ENCODE measurements at places on chromosomes 1 and 21. TPM values are rescaled to one million over a fixed set of nuclear protein-coding genes. Genes with fewer than 3 reads are reported as not detected.
A peak's percentile ranks its signal among the peaks of the same experiment; 100 is the strongest.

GRCh38 chr1:116256286-116256649 is 116.8 kb upstream of the ATP1A1 start:
- no peak for DNase-seq

DNA sequence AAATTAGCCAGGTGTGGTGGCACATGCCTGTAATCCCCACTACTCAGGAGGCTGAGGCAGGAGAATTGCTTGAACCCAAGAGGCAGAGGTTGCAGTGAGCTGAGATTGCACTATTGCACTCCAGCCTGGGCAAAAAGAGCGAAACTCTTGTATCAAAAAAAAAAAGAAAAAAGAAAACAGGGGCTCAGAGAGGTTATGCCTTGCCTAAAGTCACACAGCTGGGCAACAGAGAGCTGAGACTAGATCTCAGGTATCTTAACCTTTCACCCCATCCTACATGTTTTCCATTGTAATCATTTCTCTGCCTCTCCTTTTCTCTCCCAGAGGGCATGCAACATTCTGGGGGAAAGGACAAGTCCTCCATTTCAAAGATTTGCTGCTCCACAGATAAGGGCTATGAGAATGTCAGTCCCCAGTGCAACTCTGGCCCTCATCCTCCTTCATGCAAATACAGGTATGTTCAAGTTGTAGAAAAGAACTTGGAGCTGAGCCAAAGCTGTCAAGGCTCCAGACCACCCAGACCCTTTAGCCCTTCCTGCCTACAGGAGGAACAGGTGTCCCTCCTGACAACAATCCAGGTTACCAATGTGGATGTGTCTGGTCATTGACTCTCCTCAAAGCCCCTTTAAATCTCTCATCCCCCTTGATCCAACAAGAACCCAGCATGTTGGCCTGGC is 6.9 kb downstream of the SLC9A1 start:
- DNase-seq: no peak

GRCh38 chr1:56830052-56830451 is 10.8 kb upstream of the FYB2 start:
- DNase-seq: no peak

DNA sequence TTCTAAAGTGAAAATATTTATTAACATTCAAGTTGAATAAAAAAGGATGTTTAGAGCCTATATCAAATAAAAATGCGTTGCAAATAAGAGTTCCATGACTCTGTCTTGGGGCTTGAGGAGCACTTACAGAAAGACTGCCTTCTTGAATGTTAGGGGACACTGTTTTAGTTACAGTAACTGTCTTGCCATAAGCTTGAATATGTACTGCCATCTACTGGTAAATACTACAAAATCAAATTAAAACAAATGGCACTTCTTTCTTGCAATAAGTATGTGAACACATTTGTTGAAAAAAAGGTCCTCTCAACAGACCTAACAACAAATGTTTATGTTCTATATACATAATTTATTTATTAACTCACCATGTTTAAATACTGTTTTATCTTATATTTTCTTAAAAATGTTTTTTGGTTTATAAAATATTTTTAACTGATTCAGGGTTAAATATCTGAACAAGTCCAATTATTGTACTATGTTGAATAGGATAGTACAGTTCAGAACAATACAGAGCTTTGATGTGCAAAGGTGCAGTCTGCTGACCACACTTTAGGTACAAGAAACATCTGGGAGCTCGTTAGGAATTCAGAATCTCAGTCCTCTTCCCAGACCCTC is 199.5 kb downstream of the LRRIQ3 start:
- no peak for DNase-seq

PTGFR gene
- total RNA-seq: 3.5 TPM

GRCh38 chr1:24551290-24551959 is 4.5 kb upstream of the NCMAP start:
- no peak for DNase-seq

- DNase-seq: no peak
Observed at GRCh38 chr21:45373991-45374816, 30.8 kb upstream of the COL18A1 start.

- DNase-seq: peak; percentile 81
Observed at GRCh38 chr1:153790966-153791647, 15.9 kb downstream of the SLC27A3 start.

TMPRSS15 gene
- total RNA-seq: not detected

- DNase-seq: no peak
Observed at GRCh38 chr21:27493542-27493941, 526.7 kb upstream of the ADAMTS5 start.

DNA sequence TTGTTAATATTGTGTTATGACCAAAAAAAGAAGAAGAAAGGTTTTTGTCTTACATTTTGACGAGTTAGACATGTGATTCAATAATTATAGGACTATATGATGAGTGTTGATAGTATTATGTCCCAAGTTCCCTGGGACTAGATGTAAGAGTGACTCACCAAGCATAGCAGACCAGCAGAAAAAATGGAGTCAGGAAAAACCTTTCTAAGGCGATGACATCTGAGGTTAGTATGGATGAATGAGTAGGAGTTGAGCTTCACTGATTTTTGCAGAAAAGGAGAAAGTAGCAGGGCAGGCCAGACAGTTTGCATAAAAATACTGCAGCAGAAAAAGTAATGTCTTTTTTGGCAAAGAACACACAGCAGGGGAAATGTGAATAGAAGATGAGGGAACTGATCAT is 1041.3 kb upstream of the ADGRL4 start:
- DNase-seq: no peak

- DNase-seq: no peak
Observed at GRCh38 chr1:179048339-179049124, 22.8 kb downstream of the FAM20B start.

DNA sequence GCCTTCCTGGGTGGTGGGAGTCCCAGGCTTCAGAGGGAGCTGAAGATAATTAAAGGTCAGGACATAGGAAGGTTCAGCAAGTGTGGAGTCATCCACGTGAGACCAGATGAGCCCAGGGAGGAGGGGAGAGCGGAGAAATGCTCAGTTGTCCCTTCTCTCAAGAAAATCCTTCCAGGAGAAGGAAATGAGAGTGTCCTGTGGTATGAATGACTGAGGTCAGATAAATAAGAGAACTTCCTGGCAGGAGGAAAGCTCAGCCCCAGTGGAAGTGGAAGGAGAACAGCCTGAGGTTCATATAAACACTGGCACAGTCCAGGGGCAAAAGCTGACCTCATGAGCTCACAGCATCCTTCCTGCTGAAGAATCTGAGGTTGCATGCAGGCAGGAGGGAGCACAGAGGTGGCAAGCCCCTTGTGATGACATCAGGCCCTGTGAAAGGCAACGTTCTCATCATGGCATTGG is 97.6 kb downstream of the NAV1 start:
- no peak for DNase-seq

DNA sequence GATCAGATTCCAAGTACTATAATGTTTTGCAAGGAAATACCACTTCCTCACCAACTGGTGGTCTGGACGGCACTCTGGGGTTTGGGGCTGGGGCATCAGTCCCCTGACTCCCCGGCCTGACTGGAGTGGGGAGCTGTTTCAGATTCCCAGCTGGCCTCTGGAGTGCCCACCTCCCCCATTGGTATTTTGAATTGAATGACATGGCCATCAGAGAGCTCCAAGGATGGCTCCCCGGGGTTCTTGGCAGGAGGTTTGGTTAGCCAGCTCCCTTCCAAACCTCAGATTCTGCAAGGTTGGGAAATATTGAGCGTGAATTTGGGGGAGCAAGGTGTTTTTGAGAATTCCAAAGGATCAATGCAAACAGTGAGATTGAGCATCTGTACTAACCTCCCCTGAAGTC is 2.2 kb upstream of the INAVA start:
- DNase-seq: no peak

MINDY1 gene
- total RNA-seq: 28.5 TPM

DNA sequence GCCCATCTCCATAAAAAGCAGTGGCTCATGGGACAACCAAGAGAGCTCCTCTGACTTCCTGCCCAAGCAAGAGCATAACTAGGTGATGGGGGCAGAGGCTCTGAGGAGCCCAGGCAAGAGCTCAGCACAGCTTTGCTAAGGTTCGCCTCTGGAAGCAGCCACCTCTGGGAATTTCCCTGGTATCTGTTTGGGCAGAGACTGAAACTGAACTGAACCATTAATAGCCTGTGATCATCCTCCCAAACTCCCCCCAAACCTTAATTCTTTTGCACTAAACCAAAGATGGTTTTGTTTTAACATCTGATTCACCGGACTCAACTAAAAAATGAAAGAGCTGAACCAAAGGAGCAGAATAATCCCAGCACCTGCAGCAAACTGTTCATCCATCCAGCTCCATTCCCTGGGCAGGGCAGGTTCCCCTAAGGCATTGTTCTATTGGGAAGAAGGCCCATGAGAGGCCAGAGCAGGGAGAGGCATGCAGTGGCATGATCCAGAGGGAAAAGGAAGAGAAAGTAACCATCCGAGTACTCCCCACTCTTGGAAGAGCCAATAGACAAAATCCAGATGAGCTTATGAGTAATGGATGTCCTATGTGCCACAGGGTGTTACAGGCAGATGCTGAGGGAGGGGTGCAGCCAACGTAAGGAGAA is 77.8 kb upstream of the KAZN start:
- peak; percentile 54 for DNase-seq

TMEM51 gene
- 9.2 TPM for total RNA-seq

OPTC gene
- not detected for total RNA-seq

DNA sequence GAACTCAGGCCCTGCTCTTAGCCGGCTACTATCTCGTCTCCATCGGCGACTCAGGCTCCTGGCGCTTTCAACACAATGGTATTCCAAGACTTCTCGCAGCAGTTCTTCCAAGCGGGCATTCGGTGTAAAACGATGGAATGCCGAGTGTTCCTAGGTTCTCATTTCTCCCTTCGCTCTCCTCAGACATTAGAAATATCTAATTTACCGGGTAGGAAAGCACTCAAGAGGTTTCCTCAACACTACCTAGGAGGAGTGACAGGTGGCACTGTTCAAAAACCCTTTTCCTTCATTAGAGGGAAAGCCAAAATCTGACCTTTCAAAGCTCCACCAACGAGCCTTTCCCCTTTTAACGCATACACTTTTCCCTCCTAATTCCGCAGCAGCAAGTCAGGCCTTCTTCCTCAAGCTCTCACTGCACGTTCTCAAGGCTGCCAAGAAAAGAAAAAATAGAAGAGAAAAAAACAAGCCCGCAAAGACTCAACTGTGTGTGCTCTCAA is 601 bp downstream of the UBE2G2 start:
- DNase-seq: no peak

DDAH1 gene
- 9.8 TPM for total RNA-seq

DNA sequence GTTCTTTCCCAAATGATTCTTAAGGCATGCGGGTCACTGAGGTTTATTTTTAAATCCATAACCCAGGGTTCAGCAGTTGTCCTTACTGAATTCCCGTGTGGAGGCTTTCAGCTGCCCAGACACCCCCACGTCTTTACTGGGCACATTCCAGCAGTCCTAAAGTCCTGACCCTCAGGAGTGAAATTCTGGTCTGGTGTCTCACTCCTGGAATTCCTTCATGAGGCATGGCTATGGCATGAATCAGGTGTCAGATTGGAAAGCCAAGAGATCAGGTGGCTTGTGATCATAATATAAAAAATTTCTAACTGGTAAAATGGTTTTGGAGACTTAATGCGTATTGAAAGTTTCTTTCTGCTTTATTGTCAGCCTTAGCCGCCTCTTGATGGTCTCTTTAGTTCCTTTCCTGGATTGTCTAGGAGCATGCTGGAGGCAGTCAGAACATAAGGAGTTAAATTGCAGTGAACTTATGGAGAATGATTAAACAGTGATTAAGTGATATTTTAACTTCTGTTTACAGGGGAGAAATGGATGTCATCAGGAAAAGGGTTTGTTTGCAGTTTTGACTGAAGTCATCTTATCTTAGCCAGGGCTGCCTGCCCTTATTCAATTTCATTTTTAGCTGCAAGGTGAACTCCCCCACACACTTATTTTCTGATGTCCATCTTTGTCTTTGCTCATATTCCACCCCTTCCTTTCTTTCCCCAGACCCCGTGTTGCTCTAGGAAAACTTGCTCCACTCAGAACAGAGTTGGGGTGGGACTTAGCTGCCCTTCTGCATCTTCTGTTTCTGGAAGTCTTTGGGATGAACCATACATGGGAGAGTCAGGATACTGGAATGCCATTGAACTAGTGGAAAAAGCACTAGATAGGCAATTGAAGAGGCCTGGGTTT is 25.7 kb upstream of the MACF1 start:
- no peak for DNase-seq

SYNC gene
- 4.9 TPM for total RNA-seq

DNA sequence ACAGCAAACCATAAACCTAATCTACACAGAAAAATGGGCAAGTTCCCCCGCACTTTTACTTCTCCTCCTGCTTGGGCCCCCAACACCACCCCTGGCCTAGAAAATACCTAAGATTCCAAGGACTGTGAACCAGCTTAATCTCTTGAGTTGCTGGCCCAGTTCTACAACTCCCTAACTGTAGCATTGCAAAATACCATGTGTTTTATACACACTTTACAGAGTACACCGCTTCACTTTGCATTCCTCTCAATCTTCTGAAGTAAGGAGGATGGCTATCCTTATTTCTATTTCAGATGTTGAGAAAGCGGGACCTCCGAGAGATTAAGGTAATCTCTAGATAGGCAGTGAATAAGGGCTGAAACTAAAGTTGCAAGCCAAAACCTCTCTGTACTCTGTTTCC is 408.3 kb upstream of the NR5A2 start:
- no peak for DNase-seq

DMRTA2 gene
- not detected for total RNA-seq

MNDA gene
- 3.7 TPM for total RNA-seq

DNA sequence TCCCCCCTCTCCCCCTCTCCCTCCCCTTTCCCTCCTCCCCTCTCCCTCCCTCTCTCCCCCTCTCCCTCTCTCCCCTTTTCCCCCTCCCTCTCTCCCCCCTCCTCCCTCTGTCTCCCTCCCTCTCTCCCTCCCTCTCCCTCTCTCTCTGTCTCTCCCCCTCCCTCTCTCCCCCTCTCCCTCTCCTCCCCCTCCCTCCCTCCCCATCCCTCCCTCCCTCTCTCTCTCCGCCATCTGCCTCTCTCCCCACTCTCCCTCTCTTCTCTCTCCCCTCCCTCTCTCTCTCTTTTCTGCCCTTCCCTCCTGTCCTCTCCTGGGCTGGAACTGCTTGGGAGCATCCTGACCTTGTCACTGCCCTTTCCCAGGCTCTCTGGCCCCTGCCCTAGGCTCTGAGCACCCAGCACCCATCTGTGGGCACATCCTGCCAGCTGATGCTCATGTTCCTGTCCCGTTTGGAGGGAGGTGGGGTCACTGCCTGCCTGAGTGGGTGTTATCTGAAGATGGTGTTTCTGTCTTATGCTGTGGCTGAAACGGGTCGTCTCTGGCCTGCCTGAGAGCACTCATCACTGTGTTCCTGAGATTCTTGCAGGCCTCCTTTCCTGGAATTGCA is 10.8 kb downstream of the FTCD start:
- DNase-seq: no peak

AHCYL1 gene
- total RNA-seq: 54.4 TPM

DNA sequence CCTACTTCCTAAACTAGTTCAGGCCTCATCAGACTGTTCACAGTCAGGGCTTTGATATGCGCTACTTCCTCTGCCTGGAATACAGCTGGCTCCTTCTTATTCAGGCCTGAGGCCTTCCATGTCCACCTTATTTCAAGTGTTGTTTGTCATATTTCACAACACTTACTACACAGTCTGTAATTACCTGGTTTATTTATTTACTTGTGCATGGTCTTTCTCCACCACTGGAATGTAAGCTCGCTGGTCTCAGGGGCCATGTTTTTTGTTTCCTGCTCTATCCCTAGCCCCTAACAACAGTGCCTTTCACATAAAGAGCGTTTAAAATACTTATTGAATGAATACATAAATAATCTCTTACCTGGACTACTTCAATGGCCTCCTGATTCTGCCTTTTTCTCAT is 4.6 kb upstream of the SRSF4 start:
- DNase-seq: peak; percentile 7

GSTM3 gene
- 168 TPM for total RNA-seq

GRCh38 chr1:162080472-162081015 is 11.1 kb downstream of the NOS1AP start:
- DNase-seq: no peak

GRCh38 chr1:187491082-187491720 is 662.5 kb downstream of the PLA2G4A start:
- no peak for DNase-seq

AGT gene
- 1.7 TPM for total RNA-seq
